ENCODE measurements at places on chromosomes 7 and 10.

- DNase-seq = no peak
Measured at GRCh38 chr10:69960606-69960987, 92.0 kb upstream of the MACROH2A2 start.

DNA sequence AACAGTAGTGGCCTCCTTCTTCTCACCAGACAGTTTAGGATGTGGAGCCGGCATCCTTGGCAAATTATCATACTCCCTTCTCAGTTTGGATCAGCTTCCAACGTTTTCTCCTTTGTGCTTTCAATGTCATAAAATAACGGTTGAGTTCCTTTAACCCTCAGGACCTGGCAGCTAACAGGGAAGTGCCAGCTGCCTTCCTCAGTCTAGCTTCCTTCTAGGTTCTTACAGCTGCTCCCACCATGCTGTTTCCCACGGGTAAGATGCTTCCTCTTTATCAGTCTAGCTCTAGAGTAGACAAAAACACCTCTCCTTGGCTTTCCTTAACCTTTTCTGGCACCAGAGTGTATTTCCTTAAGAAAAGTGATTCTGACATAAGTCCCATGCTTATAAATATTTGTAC is 33.2 kb downstream of the BLVRA start:
- DNase-seq = no peak

GRCh38 chr10:125231813-125232475 is 71.6 kb upstream of the CTBP2 start:
- DNase-seq = no peak

GRCh38 chr10:116683821-116684220 is 58.5 kb downstream of the HSPA12A start:
- DNase-seq = no peak

DNA sequence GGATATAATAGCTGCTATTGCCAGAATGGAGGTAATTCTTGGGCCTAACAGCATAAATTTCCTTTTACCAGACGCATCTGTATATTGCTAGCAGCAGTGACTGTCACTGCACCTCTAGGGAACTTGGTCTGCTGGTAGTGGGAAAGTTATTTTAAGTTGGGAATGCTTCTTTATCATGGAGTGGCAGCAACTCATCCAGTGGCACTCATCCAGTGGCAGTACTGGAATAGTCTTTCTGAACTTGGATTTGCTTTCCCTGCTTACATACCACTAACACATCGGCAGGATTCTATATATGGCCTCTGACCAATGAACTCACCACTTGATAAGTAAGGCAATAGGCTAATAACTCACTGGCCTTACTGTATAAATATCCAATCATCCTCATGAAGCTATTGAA is 22.0 kb upstream of the ICA1 start:
- no peak for DNase-seq

- DNase-seq = peak; percentile 8
Measured at GRCh38 chr7:25894002-25894901, 257.7 kb upstream of the NFE2L3 start.

DNA sequence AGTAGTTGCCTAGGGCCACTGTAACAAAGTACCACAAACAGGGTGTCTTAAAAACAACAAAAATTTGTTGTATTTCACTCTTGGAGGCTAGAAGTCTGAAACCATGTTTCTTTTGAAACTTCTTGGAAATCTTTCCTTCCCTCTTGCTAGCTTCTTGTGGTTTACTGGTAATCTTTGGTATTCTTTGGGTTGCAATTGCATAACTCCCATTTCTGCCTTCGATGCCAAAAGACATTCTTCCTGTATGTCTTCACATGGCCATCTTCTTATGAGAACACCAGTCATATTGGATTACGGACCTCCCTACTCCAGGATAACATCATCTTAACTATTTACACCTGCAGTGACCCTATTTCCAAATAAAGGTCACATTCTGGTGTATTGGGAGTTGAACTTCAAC is 357.4 kb downstream of the PPP1R3A start:
- no peak for DNase-seq

DNA sequence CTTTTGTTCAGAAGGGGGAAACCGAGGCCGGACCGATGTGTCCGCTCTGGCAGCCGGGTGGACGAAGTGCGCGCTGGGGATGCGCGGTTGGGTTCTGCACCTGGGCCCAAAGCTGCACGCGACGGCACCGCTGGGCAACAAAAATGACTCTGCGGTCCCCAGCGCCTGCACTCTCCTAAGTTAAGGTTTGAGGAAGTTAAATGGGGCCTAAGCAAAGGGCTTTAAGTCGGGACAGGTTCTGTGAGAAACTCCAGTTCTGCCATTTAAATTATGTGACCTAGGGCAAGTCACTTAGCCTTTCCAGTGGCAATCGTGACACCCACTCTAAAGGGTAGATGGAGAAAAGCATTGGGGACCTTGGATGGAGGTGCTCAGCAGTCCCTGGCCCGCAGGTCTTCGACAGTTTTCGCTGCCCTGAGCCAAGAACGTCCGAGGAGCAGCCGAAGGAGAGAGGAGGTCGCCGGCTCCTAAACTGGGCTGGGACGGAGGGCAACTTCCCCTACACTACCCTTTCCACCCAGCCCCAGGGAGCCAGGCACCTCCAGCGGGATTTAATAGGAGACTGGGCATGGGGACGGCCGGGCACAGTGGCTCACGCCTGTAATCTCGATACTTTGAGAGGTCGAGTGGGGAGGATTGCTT is 534 bp upstream of the ACBD5 start:
- peak; percentile 32 for DNase-seq

DNA sequence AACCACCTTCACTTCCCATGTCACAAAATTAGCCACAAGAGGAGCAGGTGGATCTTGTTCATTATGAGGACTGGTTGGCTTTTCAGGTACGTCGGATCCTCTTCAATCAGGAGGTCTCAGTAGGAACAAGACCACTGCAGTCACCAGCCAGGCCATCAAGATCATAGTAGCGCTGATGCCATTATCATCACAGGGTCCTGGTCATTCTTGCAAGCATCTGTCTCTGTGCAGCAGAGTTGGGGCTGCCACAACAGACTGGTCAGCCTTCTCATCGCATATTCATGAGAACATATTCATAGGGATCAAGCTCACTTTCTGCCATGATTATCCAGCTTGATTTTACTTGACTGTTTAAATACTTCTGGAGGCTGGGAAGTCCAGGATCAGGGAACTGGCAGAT is 67.1 kb downstream of the ADCYAP1R1 start:
- no peak for DNase-seq

DNA sequence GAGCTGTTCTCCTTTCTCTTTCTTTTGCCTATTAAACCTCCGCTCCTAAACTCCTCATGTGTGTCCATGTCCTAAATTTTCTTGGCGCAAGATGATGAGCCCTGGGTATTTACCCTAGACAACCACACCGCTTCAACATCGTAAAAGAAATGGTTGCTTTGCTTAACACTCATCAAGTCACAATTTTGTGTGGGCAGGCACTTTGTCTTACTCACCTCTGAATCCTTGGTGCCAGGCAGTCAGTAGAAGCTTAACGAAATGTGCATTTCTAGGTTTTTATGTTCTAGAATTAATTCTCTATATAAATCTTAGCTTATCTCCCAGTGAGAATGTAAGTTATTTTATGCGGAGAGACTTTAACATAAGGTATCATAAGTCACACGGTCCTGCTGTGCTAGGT is 478.7 kb downstream of the CALN1 start:
- no peak for DNase-seq

DNA sequence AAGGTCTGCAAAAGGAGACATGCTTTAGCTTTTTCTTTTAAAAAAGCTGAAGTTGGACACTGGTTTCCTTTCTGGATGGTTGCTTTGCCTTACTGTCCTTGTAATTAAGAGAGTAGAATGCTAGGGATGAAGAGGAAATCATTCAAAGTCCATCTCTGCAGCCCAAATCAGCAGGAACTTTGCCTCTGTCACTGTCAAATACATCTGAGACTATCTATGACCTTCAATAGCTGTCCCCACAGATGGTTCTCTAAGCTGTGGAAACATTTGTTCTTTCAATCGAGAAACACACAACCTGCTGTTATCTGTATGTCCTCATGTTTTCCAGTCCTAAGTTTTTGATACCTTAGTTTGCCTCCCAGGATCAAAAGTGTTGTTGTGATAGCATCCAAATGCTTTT is 117.5 kb downstream of the SORBS1 start:
- DNase-seq = no peak

DNA sequence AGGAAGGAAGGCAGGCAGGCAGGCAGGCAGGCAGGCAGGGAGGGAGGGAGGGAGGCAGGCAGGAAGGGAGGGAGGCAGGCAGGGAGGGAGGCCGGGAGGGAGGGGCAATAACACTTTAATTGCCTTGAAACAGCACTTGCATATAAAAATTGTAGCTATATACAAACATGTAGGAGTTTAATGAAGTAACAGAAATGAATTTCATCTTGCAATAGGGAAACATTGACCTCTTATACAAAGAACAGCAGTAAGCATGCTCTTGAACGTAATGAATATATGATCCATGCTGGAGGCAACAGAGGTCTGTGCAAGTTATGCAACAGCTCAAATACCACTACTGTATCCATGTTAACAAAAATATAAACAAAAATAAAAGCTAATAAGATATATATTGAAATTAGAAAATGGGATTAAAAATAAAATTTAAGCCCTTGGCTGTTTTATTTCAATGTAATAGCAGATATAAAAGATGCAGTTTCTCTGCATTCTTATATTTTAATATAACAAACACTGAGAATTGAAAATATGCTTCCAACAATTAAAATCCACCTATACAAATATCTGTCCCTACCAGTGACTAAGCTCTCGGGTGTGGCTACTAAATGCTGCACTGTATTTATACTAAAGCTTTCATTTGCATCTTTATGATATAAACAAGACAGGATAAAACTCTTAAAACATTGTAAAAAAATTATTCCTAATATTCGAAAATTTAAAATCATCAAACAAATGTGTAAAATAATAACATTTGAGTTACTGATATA is 50.3 kb downstream of the CACNA2D1 start:
- no peak for DNase-seq

GRCh38 chr7:17130281-17131059 is 168.0 kb upstream of the AHR start:
- no peak for DNase-seq

DNA sequence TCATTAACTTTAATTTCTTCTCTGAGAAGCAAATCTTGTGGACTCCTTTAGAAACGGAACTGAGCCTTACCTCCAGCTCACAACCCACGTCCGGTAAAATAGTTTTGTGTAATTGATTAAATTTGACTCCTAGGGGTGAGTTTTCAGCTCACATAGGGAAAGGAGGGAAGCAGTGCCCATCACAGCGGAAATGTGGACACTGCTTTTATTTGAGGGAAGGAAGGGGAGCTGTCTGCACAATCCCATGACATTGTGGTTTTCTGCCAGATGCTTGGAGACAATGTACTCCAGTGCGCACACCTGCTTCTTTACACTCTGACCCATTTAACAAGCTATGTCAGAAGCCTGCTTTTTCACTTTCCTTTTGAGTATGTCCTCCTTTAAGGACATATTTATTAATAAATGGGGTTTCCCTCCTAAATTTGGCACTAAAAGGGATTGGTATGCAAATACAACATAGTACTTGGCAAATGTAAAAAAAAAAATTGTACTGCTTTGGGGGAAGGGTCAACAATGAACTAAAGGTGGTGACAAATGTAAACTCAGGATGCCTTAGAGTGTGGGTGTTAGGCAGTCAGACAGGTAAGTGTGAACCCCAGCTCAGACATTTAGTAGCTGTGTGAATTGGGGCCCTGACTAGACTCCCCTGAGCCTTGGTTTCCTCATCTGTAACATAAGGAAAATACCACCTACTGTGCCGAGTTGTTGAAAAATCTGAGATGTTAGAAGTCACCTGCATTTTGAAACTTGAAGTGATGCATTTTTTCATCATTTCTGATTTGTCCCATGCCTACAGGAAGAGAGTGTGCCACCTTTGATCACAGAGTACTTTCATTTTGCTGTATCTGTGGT is 90.2 kb upstream of the KLF6 start:
- DNase-seq = peak; percentile 33

GRCh38 chr10:47262606-47263533 is 37.1 kb upstream of the GDF10 start:
- no peak for DNase-seq

GRCh38 chr10:6198171-6198570 is 4.6 kb upstream of the PFKFB3 start:
- DNase-seq = no peak

DNA sequence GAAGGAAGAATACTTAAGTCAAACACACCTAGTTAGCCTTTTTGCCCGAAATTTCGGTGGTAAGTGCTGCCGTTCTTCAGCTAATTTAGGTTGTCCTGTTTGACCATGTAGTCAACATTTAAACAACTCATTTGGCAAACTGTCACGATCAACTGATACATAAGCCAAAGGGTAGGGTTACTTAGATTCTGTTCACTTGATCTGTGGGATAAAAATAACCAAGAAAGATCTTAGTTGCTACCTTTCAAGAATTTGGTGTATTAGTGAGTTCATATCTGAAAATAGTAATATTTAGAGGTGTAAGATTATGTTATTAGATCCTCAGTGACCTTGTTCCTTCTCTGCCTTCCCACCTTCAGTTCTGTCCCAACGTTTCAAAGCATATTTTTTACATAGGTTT is 2.0 kb downstream of the TNKS2 start:
- DNase-seq = no peak

DNA sequence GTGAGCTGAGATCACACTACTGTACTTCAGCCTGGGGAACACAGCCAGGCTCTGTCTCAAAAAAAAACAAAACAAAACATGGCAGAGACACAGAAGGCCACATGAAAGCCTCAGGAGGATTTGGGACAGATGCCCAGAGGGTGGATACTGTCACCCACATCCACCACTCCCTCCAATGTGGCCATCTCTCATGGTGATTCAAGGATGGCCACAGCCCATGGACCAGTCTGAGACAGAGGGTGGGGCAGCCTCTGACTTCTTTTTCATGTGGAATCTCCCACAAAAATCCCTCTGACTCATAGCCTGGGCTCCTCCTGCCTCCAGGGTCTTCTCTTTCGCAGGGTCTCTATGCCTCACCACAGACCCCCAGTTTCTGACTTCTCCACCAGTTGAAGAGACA is 59.0 kb upstream of the GTF2I start:
- DNase-seq = no peak

GRCh38 chr7:109751241-109751640 is 1181.6 kb downstream of the DNAJB9 start:
- no peak for DNase-seq

- no peak for DNase-seq
Measured at GRCh38 chr7:25391295-25391861, 163.1 kb upstream of the NPVF start.

Data from T follicular helper cell (primary cell).